ENCODE measurements at places on chromosomes 4 and X.
A peak's percentile ranks its signal among the peaks of the same experiment; 100 is the strongest.

GRCh38 chr4:52993771-52994170 lies 131.7 kb downstream of the RASL11B start:
- DNase-seq, result no peak

DNA sequence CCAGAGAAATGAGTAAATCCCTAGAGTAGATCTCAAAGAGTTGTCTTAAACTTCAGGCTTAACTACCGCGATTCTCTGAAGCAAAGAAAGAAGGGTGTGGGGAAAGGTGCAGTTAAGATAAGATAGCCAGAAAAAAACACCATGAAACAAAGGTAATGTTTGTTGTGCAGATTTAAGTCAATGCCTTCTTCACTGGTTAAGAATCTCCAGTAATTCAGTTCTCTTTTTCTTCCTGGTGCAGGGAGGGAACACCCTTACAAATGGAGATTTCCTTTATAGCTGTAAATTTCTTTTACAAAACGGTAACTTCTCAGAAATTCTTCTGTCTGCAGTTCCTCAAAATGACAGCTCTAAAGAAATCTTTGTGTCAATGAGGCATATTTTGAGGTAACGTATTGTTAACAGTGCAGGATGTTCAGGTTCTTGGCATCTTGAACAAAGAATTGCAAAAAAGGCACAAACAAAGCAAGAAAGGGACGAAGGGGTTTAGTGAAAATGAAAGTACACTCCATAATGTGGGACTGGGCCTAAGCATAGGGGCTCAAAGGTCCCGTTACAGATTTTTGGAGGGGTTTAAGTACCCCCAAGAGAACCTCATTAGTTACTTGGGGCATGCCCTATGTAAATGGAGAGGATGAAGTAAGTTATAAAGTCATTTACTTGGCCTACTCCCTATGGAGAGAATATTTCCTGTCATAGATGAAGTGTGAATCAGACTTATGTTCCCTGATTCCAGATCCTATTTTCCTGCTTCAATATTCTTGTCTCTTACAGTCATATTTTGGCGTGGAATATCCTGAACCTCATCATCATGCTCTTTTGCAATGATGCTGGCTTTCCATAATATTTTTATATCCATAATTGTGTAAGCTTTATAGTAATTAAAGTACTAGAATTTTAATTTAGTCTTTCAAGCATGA lies 492.0 kb downstream of the PCDH11X start:
- no peak for DNase-seq

DNA sequence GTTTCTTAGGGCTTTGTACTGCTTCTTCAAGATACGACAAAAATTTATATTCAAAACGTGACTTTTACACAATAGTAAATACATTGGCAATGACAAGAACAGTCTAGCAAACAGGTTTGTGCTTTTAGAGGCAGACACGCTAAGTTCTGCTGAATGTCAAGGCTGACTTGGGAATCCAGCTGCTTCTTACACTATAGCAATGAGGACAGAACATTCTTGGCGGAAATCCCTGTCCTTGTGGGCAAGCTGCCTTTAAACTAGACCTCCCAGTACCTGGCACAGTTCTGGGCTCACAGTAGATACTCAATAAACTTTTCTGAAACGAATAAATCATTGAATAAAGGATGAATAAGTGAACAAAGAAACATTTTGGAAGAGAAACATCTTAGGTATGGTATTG lies 148.2 kb downstream of the RASL11B start:
- no peak for DNase-seq

GRCh38 chr4:38967260-38968095 lies 64.7 kb downstream of the TMEM156 start:
- DNase-seq, result peak; percentile 89

DNA sequence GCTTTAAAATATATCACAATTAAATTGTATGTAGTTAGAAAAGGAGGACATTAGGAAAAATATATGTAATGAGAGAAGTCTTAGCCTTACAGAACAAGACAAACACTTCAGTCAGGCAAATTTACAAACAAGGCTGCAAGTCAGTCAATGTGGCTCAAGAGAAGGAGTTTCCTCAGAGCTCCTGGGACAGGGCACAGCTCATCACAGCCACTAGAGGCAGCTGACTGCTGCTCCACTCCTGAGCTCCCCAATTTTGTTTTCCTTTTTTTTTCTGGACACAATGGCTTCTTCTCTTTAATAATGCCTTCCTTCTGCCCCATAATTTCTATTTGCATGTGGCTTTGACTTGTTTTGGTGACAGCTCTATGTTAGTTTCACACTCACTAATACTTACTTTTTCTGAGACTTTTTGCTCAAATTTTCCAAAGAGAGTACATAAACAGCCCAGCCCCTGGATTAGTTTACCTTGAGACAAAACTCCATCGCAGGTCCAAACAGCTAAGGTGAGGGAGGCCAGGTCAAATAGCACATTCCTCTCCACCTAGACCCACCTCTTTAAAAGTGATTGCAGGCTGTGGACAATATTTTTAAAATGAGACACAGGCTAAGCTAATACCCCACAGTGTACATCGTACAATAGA lies 850.4 kb upstream of the FRG1 start:
- DNase-seq, result peak; percentile 82

DNA sequence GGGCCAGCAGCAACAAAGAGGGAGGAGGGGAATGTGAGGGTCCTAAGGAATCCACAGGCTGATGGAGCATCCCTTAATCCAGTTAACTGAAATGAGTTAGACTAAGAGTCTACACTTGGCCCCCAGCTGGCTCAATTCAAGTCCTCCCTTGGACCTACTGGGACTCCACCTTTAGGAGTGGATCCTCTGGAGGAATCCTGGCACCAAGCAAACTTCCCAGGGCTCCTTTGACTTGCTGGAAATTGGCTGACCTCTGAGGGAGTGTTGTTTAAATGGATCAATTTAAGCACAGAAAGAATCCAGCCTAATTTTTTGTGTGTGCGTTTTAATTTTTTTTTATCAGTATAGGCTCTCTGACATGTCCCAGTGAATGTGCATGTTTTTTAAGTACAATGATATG lies 114.7 kb downstream of the SHROOM3 start:
- DNase-seq, result no peak

GRCh38 chr4:147059064-147059731 lies 113.5 kb upstream of the TTC29 start:
- no peak for DNase-seq

DNA sequence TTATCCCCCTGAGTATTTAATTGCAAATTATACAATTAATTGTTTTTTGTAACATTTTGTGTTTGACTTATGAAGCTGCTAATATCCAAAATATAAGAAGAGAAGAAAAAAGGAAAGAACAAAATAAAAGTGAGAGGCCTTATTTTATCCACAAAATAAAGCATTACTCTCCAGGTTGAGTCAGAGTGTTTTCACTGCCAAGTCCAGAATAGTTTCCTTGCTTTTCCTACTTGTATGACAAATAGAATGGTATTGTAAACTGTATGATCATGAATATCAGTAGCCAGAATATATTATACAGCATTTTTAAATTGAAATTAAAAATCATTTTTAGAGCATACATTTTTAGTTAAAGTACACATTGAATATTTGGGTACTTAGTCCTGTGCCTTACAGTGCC lies 237.8 kb downstream of the NDST4 start:
- no peak for DNase-seq

GRCh38 chrX:111095974-111096895 lies at the start of gene PAK3:
TSS of gene PAK3 (plus strand) at chrX:111096191. CDS start at chrX:111123104, 26,913 bp downstream.
- peak; percentile 74 for DNase-seq
